ENCODE measurements at places on chromosomes 3 and 15.

- DNase-seq: no peak
Measured at GRCh38 chr15:78282324-78282723, 17.1 kb downstream of the SKIC8 start.

GRCh38 chr3:21464746-21465145 lies 286.3 kb downstream of the ZNF385D start:
- DNase-seq: no peak

- DNase-seq: no peak
Measured at GRCh38 chr15:57316451-57316850, 59.9 kb upstream of the CGNL1 start.

GRCh38 chr3:117480972-117481371 lies 771.4 kb downstream of the TUSC7 start:
- DNase-seq: no peak

- peak; percentile 75 for DNase-seq
Measured at GRCh38 chr15:89177633-89178306, 43.6 kb downstream of the RLBP1 start.

DNA sequence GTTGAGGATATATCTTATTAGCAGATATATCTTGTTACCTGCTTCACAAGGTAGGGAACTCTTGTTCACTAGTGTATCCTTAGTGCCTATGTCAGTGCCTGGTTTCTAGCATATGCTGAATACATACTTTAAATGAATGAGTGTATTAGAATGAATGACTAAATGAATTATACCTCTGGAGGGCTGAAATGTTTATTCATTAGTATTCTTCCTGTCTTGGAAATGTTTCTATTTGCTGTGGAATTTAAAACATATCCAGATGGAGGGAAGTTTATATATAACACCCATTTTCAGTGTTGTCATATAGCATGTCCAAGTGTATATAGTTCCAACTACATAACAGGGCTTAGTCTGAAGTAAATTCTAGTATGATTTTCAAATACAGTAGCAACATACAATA lies 581.5 kb downstream of the TBL1XR1 start:
- DNase-seq: no peak

GRCh38 chr15:29622637-29623036 lies 199.6 kb downstream of the TJP1 start:
- no peak for DNase-seq

DNA sequence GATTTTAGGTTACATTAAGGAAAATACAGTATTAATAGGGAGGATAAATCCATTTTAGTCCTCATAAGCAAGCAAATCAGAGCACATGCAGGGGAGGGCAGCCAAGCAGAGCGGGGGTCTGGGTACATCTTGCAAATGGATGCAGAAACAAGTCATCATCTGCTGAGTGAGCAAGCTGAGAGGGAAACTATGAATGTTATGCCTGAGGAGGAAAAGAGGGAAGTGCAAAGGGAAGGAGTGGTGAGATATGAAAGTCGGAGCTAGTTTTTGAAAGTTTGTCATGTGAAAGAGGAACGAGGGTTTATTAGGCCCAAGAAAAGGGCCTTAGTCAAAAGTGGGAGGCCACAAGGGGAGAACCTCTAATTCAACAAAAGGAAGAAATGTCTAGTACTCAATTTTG lies 15.4 kb downstream of the PTX3 start:
- DNase-seq: no peak

DNA sequence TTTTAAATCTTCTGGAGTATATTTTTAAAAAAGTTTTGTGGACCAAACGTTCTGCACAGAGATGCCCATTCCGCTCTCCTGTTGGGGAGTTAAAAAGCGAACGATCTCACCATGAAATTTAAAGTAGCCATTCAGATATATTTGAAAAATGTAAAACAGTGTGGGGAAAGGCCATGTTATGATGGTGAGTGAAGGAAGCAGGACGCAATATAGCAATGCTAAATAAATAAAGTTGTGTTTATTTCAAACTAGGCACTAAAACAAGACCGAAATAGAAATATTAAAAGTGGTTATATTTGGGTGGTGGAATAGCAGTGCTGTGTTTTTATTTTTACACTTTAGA lies 327 bp upstream of the CCDC13 start:
- no peak for DNase-seq

- DNase-seq: no peak
Measured at GRCh38 chr3:59406943-59407342, 357.1 kb upstream of the CFAP20DC start.

- no peak for DNase-seq
Measured at GRCh38 chr3:10440684-10441083, 64.7 kb downstream of the ATP2B2 start.

GRCh38 chr3:190229632-190230424 lies 92.4 kb downstream of the CLDN1 start:
- DNase-seq: no peak

DNA sequence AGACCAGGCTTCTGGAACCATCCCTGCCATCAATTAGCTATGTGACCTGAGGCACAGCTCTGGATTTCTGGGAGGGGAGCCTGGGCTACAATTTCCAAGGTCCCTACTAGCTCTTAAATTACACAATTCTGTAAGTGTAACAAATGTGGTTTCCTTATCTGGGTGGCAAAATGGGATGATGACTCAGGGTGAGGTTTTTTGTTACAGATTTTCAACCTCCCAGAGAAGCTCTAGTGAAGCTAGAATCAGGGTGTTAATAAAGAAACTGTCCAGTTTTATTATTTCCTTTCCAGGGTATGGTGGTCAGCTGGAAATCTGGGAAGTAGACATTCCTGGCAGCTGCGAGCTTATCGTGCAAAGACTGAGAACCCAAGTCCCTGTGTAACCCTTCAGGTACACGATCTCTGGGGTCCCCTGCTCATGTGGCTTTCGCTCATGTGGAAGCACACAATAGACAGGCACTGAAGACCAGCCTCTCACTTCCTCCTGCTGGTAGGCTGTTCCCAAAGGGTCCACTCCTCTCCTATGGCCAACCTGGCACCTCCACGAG lies 7.3 kb downstream of the RAB27A start:
- peak; percentile 25 for DNase-seq

GRCh38 chr15:91887321-91887720 lies 33.8 kb downstream of the SLCO3A1 start:
- no peak for DNase-seq

- no peak for DNase-seq
Measured at GRCh38 chr15:55694652-55695150, 48.3 kb downstream of the PRTG start.

DNA sequence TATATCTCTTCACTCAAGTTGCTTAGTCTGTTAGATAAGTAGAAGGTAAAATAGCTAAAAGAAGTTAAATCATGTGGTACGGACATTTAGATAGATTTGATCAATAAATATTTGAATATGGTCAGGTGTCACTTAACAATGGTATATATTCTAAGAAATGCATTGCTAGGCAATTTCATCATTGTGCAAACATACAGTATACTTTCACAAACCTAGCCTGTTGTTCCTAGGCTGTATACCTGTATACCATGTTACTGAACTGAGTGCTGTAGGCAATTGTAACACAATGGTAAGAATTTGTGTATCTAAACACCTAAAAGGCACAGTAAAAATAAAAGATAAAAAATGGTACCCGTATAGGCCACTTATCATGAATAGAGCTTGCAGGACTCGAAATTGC lies 112.8 kb upstream of the CGNL1 start:
- DNase-seq: no peak

DNA sequence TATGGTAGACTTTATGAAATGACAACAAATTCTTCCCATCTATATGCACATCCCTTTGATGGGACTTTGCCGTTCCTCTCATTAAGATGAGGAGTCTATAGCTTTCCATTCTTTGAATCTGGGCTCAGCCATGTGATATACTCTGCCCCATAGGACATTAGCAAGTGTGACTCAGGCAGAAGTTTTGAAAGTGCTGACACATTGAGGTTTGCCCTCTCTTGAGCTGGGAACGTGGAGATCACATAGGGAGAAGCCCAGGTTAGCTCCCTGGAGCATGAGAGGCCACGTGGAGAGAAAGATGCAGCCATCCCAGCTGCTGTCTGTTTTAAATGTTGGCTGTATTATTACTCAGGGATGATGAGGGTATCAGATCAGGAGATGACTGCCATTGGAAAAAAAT lies 67.7 kb upstream of the OXTR start:
- no peak for DNase-seq

GRCh38 chr3:184523825-184524615 lies 37.6 kb upstream of the EPHB3 start:
- DNase-seq: peak; percentile 16

DNA sequence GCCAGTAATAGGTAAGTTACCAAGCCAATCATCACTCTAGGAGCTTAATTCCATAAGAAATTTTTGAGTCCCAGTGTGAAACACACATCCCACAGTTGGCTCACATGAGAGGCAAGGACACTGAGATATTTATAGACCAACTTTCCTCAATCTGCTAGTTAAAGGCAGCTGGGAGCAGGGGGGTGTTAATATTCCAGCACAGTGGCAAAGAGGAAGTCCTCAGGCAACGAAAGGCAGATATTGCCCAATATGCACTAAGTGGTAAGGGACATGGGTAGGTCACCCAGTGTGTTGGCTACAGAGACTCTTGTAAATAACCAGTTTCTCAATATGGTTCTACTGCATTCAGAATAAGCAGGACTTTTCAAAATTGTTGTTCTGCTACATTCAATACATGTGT lies 61.0 kb downstream of the TOP2B start:
- no peak for DNase-seq

DNA sequence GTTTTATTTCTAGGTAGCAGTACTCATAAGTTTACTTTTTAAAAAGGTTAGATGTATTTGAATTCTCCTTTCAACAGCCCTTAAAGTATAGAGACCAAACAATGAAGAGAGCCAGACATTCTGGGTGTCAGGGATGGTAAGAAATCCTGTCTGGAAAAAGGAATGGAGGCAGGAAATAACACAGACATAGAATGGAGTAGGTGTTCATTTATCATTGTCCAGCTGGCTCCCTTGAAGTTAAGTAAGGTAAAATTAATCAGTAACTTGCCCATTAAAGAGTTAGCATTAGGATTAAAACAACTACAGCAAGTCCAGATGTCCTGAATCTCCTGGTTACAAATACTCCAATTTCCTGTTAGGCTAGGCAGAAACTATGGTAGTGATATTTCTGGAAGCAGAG lies 13.5 kb upstream of the SUCNR1 start:
- DNase-seq: no peak

GRCh38 chr3:184561913-184562877 lies 610 bp downstream of the EPHB3 start:
- peak; percentile 22 for DNase-seq

DNA sequence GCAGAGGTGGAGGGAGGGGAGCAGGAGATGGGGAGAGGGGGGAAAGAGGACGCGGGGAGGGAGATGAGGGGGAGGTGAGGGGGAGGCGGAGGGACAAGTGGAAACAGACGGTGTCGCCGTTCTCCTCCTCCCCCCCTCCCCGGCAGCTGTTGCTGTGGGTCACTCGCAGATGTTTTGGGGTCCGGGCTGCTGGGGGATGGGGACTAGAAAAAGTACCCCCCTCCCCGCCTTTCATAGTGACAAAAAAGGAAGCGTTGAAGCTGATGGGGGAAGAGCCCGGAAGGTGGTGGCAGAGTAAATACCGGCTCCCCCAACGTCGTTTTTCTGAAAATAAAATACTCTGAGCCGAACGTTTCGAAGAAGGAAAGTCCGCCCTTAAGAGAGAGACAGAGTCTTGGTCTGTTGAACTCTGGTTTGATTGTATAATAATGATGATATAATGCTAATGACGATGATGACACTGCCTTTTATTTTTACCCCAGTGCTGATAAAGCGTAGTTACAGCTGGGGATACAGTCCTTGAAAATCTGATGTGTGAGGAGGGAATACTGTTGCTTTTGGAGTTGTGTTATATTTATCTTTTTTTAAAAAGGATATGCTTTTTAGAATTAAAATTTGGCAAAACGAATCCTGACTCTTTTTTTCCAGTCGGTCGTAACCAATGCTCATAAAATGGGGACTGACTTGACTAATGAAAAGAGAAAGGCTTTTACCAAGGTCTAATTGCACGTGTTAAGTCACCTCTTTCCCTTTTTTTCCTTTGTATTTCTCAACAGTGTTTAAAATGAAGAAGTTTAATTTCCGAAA lies 993 bp downstream of the STXBP5L start:
- no peak for DNase-seq

DNA sequence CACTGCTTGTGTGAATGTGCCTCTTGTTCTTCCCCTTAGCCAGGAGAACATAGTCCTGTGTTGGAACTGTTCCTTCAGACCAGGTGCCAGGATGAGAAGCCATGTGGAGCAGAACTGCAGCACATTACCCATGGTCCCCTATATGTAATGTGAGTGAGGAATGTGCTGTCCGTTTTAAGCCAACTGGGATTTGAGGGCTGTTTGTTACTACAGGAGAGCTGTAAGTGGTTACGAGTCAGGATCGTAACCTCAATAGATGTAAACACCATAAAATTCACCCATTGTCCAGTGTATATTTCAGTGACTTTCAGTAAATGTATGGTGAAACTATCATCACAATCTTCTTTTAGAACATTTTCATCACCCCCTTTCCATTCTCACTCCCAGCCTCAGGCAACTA lies 10.1 kb upstream of the SCAP start:
- no peak for DNase-seq

GRCh38 chr15:37921527-37922385 lies 12.7 kb upstream of the TMCO5A start:
- DNase-seq: no peak

DNA sequence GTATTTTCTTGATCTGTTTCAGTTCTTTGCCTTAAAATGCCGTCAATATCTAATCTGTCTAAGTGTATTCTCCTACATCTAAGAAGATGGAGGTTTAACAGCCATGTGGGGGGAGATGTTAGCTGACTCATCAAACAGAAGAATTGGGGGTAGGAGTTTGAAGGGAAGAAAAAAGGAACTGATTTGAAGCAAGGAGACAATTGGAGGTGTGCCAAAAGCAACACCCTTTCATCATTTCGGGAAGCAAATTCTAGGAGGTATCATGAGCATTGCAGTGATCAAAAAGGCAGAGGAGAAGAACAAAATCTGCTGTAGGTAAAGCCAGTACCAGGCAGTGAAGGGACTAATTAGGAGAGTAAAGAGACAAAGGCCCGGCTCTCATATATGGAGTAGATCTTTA lies 337.3 kb upstream of the TBC1D5 start:
- no peak for DNase-seq

DNA sequence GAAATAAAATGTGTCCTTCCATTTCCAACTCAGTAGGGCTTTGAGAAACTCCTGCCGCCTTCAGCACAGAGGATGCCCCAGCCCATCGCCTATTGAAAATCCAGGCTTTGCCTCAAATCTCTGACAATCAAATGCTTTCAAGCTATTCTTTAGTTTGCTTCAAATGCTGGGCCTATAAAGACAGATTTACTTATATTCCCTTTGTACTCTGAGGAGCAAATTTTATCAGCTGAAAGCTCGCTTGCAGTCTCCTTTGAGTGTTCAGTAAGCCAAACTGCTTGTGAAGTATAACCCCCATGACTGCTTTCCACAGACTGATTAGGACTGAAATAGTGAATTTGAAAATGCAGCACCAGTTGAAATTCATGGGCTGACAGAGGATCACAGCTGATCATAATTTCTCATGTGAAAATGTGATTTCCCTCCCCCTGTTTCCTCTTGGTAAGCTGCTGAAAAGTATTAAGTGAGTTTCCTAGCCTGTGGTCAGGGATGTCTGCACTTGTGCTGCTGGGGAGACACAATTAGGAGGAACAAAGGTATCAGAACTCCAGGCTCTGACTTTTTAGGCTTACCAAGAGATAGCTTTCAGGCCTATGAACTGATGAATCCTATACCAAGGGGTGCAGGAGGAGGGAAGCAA lies 563.4 kb upstream of the TGFBR2 start:
- DNase-seq: no peak
